NCI-H460 (cell line): ENCODE measurements at places on chromosomes 16 and 17.

DNA sequence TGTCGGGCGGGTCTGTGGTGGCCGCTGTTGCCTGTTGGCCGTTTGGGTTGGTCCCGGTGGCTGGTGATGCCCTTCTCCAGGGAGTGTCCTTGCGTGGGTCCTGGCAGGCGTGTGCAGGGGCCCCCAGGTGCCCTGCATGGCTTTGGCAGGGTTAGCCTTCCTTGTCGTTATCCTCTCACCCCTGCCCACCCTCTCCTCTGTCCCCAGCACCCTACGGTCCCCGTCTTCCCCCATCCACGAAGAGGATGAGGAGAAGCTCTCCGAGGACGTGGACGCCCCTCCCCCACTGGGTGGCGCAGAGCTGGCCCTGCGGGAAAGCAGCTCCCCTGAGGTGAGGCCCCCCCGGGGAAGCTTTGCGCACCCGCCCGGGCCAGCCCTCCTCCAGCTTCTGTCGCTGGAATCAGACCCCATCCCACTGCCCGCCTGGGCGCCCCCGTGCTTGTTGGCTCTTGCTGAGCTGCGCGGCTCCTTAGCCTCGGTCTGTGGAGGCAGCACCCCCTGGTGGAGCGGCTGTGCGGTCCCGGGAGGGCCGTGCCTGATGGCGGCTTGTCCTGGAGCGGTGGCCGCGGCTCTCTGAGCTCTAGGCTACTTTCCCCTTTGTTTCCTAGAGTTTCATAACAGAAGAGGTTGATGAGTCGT, 10.6 kb upstream of the NUDT16L1 start:
- DNase-seq, result no peak

GRCh38 chr16:11896486-11897176, 19.1 kb downstream of the GSPT1 start:
- no peak for DNase-seq

GRCh38 chr16:64809876-64810629, 311.8 kb downstream of the CDH11 start:
- DNase-seq, result no peak

- no peak for DNase-seq
Measured at GRCh38 chr16:28149011-28149888, 62.5 kb downstream of the XPO6 start.

DNA sequence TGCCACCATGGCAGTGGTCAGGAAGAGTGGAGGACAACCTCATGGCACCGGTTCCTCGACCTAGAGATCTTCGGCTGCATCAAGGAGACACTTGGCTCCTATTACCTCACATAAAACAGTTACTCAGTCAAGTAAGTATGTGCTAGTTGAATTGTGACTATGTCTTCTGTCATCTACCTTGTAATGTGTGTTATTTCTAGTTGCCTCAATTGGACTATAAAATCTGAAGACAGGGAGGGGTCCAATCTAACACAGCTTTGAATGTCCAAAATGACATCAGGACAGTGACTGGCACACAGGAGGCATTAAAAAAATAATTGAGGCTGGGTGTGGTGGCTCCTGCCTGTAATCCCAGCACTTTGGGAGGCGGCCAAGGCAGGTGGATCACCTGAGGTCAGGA, 17.2 kb downstream of the C16orf86 start:
- DNase-seq, result no peak

GRCh38 chr16:81782236-81782635, 3.1 kb downstream of the PLCG2 start:
- no peak for DNase-seq

- DNase-seq, result no peak
Measured at GRCh38 chr16:85168732-85169256, 56.5 kb upstream of the CIBAR2 start.

DNA sequence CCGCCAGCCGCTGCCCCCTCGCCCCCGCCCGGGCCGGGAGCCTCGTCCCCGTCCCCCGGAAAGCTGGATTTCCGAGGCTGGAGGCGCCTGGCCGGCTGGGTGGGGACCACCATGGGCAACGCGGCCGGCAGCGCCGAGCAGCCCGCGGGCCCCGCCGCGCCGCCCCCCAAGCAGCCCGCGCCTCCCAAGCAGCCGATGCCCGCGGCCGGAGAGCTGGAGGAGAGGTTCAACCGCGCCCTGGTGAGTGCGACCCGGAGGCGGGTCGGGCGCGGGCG, 266 bp downstream of the FMNL1 start:
- DNase-seq, result no peak

DNA sequence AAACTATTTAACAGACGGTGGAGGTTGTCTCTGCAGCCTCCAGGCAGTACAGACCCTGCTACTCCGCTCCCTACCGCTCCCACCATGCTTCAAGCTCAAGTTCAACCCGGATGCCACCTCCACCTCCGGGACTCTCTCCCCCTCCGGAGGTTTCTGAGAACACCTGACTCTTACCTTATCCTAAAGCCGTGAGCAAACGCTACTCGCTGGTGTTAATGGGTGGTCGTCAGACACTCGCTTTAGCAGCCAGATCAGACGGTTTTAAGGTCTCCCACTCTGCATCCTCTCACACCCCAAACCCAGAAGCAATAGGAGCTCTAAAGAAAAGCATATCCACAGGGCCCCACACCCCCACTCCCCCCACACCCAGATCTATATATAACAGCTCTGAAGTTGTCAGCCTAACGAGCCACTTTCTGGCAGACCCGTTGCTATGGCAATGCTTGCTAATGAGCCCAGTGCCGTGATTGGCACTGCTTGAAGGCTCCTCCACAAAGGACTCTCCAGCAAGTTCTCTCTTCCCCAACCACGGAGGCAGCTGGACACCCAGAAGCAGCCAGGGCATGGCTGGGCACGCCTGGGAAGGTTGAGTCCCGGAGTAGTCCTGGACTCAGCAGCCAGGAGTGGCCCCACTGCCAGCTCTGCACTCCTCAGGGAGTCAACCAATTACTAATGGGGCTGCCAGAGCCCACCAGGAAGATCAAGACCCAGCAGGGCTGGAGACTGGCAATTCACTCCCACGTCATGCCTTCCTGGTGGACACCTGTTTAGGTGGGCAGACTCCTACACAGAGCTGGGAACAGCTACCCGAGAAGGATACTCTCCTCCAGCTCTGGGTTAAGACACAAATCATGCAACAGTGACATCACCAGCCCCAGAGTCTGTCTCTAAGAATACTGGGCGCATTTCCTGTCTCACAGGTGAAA, 121.2 kb upstream of the RCVRN start:
- no peak for DNase-seq

DNA sequence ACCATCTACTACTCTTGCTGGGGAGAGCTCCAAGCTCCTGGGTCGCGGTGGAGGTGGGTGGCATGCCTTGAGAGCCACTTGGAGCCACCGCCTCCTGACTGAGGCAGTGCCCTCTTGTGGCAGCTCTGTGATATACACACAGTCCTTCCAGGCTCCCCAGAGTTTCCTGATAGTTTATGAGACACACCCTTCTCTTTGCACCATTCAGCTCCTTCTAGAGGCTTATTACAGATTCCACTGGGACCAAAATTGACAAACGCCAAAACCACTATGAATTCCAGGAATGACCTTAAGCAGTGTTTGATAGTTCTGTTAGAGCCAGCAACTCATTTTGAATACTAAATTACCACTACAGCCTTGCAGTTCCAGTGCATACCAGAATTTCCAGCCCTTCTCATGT, 170.1 kb upstream of the CDH13 start:
- peak; percentile 64 for DNase-seq

DNA sequence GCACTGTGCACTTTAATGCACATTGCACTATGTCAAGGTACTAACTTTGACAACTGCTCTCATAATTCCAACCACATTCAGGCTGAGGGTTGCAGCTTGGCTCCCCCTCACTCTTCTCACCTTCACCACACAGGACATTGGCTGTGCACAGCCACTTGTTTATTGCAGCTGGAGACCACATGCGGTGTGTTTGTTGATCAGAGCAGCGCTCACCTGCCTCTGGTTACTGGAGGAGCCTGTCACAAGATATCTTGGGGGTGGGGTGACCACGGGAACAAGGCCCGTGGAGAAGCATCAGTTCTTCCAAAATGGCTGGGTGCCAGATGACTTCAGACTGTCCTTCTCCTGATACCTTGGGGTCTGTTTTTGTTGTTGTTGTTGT, 10.6 kb upstream of the CCL5 start:
- DNase-seq, result no peak

DNA sequence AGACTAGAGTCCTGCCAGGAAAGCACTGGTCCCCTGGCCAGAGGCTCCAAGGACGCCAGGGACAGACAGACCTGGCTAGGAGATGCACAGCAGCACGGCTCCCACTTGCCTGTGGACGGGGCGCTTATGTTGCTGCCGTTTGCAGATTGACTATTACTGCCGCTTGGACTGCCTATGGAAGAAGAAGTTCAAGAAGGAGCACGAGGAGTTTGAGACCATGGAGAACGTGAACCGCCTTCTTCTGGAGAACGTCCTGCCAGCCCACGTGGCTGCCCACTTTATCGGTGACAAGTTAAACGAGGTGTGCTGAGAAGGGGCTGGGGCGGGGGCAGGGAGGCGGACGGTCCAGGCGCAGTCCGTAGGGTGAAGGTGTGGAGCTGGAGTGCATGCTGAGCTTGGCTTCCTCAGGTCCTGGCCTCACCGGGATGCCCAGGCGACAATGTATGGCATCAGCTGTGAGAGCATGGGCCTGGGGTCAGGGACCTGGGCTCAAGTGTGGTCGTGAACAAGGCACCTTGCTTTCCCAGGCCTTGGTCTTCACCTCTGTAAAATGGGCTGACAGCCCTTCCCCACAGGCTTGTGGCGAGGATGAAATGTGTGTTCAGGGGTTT, 45.6 kb downstream of the ADCY7 start:
- no peak for DNase-seq

DNA sequence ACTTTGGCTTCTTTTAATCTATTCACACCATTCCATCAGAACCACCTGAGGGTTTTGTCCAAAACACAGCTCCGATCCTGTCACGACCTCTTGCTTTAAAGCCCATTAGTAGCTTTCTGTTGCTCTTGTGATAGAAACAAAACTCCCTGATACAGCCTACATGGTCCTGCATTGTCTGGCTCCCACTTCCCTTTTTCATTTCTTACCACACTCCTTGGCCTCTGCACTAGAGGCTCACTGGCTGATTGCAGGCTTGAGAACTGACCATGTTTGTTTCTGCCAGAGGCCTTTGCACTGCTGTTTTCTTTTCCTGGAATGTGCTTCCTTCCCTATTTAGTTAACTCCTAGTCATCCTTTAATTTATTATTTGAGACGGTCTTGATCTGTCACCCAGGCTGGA, 23.7 kb downstream of the IST1 start:
- DNase-seq, result no peak

GRCh38 chr16:81319221-81319912, 4.6 kb downstream of the GAN start:
- DNase-seq, result no peak

- no peak for DNase-seq
Measured at GRCh38 chr17:74490716-74491115, 24.3 kb downstream of the CD300A start.

DNA sequence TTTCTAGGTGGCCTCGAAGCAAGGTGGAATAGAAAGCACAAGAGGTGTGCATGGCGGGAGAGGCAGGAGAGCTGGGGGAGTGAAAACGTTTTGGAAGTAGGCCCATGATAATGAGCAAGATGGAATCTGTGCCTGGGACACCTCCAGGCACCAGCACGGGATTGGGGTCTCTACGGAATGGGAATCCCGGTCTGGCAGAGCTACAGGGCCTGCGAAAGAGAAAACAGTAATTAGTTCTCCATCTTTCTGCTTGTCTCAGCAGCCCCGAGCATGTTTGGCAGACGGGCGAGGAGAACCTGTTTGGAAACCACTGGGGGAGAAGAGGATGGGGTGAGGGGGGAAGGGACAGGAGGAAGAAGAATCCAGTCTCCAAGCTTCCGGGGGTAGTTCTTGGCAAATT, 258.7 kb downstream of the SOX9 start:
- no peak for DNase-seq

GRCh38 chr17:29956225-29956624, 14.8 kb downstream of the EFCAB5 start:
- DNase-seq, result no peak
